NCI-H2029 (cell line): ENCODE measurements at places on chromosomes 3 and 15.

DNA sequence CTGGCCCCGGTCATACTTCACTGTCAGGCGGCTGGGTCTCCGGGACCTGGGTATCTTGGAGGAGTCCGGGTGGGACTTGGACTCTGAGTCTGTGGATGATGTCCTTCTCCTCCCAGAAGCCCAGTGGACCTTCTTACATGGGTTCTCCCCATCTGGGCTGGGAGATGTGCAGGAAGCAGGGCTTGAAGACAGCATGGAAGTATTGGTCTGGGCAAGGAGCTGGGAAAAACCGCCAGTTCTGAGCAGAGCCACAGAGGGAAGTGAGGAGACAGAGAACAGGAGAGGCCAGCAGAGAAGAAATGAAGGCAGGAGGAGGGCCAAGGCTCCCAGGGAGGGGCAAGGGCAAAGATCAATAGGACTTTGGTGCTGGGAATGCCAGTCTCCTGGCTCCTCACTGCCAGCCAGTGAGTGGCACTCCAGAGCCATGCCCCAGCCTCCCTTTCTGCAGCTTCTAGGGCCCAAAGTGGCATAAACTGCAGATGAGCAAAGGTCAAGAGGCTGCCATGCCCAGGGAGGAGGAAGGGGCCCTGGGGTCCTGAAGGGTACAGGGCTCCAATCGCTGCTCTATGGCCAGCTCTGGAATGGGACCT, at the start of gene PPP1R14D:
Gene PPP1R14D, minus strand, starts transcription at position 262 of the 590 bp plus-strand sequence. Its CDS starts 67 bp downstream, at position 195.
- no peak for DNase-seq

GRCh38 chr3:48411606-48412374, 18.1 kb downstream of the PLXNB1 start:
- no peak for DNase-seq

DNA sequence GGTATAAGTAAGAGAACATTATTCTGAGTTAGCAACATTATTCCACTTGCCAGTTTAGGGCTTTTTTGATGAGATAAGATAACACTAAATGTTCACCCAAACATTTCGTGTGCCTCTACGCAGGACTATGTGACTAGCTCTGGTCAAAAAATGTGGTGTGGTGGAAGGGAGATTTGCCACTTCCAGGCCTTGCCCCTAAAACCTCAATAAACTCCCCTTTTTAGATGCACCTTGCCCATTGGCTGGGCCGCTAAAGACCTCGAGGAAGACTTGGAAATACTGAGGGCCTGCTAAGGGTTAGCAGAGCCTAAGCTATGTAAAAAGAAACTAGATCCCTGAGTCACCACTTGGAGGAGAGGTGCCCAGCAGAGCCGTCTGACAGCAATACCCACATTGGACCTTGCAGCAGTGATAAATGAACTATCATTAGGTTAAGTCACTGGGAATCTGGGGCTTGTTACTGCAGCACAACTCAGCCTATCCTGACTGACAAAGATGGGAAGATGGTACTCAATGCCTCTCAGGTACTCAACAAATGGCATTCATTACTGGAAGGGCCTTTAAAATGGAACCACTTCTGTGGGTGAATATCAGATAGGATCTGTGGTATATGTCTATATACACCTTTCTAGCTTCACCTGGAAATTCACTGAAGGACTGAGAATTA, 331.5 kb upstream of the TLE3 start:
- DNase-seq, result no peak

DNA sequence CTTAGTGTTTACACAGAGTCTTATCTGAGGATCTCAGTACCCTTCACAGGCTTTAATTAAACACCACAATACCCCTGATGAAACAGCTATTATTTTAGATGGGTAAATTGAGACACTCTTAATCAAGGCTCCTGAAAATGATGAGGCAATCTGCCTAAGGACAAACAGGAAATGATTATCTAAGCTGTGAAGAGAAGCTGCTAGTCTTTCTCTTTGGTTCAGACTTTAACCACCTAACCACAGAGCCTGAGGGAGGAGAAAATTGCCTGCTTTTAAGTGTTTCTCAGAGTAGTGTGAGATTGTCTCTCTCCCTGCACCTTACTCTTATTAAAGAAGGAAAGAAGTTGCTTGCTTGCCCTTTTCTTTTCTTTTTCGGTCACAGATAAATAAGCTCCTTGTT, 364.3 kb upstream of the ADAMTS9 start:
- DNase-seq, result no peak

DNA sequence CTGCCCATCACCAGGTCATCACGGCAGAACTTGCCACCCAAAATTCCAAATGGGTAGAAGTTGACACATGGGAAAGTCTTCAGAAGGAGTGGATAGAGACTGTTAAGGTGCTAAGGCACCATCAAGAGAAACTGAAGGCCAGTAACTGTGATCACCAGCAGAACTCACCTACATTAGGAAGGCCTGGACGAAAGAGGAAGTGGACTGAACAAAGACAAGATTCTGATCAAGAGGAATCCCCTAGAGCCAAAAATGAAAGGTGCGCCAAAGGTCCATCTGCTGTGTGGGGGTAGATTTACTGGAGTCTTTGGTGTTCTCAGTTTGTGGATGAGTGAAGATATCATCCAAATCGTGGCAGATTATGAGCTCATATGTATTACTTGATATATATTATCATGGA, 46.3 kb upstream of the P3H2 start:
- DNase-seq, result no peak

DNA sequence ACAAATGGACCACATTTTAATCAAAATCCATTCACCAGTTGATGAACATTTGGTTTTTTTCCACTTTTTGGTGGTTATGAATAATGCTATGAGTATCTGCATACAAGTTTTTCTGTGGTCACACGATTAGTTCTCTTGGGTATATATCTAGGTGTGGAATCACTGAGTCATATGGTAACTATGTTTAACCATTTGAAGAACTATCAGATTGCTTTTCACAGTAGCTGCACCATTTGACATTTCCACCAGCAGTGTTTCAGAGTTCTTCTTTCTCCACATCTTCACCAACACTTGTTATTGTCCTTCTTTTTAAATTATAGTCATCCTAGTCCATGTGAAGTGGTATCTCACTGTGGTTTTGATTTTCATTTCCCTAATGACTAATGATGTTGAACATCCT, 33.3 kb upstream of the ATG7 start:
- DNase-seq, result no peak

- peak; percentile 39 for DNase-seq
Observed at GRCh38 chr3:24704496-24704895, 209.8 kb upstream of the THRB start.

GRCh38 chr3:134427400-134428111, 53.3 kb upstream of the AMOTL2 start:
- DNase-seq, result no peak

- no peak for DNase-seq
Observed at GRCh38 chr15:100308213-100308600, 33.6 kb downstream of the ADAMTS17 start.

DNA sequence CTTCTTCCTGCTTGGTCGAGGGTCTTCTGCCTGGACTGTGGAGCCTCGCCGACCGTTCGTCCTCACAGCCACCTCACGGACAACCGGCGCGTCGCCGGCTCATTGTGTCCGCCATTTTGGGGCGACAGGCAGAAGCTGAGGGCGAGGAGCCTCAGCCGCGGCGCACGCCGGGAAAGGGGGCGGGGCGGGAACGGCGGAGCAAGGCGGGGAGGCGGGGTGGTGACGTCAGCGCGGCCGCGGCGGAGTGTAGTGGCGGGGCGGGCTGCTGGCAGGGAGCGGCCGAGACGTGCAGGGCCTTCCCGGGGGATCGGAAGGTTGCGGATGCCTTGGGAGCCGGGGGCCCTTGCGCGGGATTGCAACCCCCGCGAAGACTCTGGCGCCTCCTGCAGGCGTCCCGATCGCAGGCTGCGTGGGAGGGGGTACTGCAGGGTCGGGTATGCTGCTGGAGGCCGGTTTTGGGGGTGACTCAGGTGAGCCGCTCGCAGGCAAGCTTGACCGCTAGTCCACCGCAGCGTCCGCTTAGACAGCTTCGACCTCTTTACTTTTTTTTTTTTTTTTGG, at the start of gene WDR82:
Gene WDR82, minus strand, starts transcription at position 140 of the 560 bp plus-strand sequence. CDS start 288 bp downstream, outside the sequence.
- DNase-seq, result peak; percentile 76

DNA sequence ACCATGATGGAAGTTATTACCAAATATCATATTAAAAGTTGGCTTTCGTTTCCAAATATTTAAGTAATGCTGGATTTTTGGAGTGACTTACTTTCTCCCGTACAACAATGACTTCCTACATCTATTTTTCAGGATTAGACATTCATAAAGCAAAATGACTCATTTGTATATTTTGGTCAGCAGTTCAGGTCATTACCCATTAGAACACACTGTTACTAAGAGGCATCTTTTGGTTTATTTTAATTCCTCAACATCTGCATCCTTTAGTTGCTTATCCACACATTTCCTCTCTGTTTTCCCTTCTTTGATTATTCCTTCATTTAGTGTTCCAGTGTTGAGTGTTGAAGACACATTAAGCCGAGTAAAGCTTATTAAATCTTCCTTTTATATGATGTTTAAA, 348.2 kb downstream of the NAALADL2 start:
- no peak for DNase-seq

DNA sequence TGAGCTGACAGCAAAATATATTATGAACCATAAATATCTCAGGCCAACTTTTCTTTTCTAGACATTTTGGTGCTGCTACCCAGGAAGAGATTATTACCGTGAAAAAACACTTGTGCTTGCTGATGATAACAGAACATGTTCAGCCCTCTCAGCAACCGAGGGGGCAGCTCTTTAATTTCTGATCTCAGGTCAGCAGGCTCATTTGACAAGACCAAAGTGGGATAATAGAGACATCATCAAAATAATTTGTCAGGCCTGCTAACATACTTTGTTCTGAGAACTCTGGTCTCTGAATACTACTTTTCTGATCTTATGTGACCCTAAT, 645.9 kb upstream of the KCNMB2 start:
- DNase-seq, result no peak

- DNase-seq, result no peak
Observed at GRCh38 chr3:2968475-2968874, 141.7 kb downstream of the IL5RA start.

- DNase-seq, result no peak
Observed at GRCh38 chr3:152499791-152500385, 231.2 kb downstream of the MBNL1 start.

- DNase-seq, result no peak
Observed at GRCh38 chr15:49308686-49309085, 114.4 kb upstream of the FGF7 start.

DNA sequence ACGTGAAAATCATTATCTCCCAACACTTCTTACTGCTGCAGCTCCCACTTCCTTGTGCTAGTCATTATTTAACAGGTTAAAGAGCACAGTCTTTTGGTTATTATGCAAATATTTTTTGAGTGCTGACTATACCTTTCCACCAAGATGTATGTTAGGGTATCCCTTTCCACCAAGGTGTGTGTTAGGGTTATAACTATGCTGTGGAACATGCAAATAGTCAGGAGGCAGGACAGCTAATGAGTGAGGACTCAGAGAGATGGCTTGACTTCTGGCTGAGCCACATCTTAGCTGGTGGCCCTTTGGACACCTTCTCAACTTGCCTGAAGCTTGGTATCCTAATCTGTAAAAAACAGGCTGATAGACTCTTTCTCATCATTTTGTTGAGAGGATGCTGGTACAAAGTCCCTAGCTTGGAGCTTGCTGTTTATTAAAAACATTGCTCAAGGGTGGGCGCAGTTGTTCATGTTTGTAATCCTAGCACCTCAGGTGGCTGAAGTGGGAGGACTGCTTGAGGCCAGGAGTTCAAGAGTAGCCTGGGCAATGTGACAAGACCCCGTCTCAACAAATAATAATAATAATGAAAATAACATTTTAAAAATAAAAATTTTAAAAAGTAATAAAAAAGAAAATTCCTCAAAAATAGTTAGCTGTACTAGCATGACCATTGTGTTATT, 160.5 kb upstream of the ADAMTS9 start:
- no peak for DNase-seq

DNA sequence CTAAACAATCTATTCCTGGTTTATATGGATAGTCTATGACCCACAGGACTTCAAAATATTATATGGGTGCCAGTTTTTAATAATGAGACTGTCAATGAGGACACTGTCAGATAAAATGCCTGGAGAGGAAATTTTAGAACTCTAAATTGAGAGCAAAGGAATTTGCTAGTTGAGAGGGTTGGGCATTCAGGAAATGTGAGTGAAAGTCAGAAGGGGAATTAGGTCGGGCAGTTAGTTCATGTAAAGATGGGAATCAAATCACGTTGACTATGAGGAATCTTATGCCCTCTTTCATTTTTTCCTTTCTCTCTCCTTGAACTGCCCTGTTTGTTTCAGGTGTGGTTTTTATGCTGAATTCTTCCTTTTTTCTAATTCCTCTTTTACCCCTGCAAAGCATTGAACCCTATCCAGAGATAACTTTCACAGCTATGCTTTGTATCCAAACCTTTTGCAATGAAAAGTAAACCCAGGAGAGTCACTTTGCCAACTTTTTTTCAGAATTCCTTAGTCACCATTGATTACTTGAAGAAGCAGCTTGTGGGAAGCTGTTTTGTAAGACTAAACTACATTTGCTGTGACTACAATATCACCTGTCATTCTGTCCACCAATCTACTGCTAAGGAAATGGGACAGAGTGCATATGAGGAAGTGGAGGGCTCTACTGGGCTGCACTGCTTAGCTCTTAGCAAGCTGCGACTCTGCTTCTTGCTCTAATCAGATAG, 27.8 kb downstream of the CHP1 start:
- DNase-seq, result no peak

DNA sequence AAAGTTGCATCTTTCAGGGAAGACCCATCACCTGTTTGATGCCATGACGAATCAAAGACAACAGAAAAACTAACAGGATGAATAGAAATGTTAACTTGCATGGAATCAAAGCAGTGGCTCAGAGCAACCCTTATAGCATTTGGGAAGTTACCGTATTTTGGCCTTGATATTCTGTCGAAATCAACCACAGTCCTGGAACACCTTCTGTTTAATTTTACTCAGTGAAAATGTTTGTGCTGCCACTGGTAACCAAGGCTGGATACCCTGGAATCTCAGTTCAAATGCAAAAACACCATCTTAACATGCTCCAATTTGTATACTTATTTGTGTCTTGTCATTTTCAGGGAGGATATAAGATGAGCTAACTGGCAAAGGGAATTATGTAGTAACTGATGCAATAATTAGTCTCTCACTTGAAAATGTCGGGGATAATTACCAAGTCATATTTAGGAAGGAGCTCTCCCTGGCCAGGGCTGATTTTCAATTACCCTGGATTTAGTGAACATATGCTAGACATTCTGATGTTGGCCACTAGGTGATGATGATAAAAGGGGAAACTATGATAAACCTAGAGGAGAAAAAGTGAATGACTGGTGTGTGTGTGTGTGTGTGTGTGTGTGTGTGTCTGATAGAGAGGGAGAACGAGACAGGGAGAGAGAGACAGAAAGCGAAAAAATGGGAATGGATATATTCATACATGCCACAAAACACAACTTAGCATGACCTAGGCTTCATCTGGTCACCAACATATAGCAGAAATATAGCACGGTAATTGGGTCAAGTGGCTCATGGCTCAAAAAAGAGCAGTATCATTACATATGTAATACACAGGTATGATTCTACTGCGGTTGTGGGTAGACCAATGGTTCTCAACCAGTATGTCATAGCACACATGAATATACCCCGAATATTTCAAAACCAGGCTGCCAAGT, 19.0 kb upstream of the PRICKLE2 start:
- no peak for DNase-seq

GRCh38 chr15:41870689-41871081, 23.2 kb downstream of the SPTBN5 start:
- DNase-seq, result no peak
